Stimulated activated CD4-positive, alpha-beta T cell treated with anti-CD3 and anti-CD28 coated beads, Interleukin-2, amount 100 ng/mL, for 24 hours (primary cell): ENCODE measurements at places on chromosomes 16 and 17.

DNA sequence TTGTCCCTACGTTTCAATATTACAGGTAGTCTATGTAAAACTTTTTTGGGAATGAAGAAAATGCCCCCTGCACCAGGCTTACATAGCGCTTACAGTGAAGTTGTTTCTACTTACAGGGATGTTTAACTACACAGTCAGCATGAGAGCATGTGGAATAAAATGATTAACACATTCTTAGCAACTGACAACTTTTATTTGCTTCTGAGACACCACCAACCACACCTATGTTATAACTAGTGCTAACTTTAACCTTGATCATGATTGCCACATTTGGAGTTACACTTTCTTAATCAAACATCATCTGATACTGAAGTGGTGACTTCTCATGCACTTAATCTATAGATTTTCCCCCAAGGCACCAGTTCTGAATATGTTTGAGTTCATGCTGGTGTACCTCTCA is 20.3 kb upstream of the ZNF267 start:
- no peak for DNase-seq

DNA sequence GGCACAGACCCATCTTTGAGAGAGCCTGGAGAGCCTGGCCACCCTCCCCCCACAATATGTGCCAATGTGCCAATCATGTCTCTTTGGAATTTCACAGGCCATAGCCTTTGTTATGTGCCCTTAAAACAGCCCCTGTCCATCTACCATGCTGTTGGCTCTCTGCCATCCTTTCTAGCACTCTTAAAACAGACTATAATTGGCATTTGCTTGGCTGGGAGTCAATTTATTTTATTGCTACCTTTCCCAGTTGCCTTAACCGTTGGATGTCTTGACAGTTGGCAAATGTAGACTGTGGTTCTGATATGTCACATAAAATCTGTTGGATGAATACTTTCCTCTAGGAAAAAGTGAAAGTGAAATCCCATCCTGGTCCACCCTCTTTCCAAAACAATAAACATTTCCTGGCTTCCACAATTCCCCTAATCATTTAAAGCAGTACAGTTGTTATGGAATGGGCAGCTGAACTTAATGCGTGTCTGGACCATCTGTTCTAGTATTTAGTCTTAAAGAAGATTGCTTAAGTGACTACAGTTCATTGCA is 394.0 kb downstream of the KCNJ2 start:
- no peak for DNase-seq

DNA sequence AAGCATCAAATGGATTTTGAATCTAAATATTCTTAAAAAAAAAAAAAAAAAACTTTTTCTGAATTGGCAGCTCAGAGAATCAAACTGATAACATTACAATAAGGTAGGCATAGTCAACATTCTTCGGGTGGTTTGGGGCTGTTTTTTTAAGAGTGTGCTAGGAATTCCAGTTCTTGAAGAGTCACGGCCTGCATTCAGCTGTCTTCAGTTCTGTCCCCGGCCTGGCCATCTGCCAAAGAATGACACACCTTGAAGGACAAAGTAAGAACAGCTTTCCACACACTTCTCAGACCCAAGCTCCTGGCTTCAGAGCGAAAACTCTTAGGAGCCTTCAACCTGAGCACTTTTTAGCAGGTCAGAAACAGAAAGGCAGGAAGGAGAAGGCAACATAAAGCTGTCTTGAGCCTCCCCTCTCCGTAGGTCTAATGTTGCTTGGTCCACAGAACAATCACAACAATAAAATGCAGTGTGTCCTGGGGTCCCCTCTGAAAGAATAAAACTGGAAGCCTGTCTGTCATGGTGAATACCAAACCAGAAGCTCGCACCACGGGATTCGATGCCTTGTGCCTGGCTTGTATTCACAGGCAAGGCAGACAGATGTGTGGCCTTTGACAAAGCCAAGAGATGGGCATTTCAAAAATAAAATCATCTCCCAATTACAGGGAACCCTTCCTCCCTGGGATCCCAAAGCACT is 524.4 kb upstream of the ZFHX3 start:
- DNase-seq, result no peak

GRCh38 chr16:72394526-72394925 is 222.6 kb upstream of the PMFBP1 start:
- no peak for DNase-seq

GRCh38 chr16:69276148-69277115 is 34.7 kb upstream of the VPS4A start:
- no peak for DNase-seq

GRCh38 chr16:60142619-60143347 is 1408.7 kb upstream of the GOT2 start:
- no peak for DNase-seq
